ENCODE measurements at places on chromosomes 13 and 19.

- no peak for ATAC-seq
These were observed 383.7 kb downstream of the HS6ST3 start for GRCh38 chr13:96473526-96474180.

GRCh38 chr13:30866677-30867076 is 39.4 kb upstream of the MEDAG start:
- ATAC-seq: no peak

GRCh38 chr13:96540670-96541069 is 450.8 kb downstream of the HS6ST3 start:
- ATAC-seq: no peak

DNA sequence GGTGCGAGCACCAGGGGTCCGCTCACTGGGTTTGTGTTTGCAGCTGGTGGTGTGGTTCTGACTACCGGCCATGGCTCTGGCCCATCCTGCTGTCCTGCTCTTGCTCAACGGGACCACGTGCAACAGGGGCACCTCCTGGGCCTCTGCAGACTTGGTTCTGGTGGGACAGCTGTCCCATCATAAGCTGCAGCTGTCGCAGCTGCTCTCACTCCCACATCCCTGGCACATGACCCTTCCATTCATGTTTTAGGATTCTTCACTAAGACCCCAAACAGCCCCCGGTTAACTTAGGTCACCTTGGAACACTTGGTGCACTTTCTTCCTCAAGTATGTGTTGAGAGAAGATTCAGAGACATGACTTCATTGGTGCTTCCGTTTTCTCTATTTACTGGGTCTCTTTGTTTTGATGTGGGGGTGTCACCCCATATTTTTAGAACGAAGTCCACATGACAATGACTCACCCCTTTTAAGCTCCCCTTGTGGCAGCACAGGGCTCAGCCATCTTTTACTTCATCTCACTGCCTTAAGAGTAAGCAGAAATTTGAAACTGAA is 68.4 kb upstream of the ARHGEF7 start:
- no peak for ATAC-seq

DNA sequence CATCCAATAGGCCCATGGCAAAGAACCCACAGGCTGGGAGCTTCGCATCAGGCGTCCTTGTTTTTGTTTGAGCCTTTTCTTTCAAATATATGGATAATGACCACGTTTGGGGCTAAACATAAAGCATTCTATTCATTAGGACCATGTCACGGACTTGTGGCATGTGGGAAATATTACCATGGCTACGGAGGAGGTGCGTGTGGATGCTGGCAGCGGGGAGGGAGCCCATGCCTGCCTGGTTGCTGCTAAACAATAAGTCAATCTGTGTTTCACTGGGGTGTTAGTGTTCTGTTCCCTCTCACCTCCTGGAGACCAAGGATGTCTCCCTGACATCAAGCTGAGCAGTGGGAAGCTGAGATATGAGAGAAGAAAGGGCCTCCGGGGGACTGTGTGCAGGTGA is 121.1 kb downstream of the IRS2 start:
- ATAC-seq: no peak

DNA sequence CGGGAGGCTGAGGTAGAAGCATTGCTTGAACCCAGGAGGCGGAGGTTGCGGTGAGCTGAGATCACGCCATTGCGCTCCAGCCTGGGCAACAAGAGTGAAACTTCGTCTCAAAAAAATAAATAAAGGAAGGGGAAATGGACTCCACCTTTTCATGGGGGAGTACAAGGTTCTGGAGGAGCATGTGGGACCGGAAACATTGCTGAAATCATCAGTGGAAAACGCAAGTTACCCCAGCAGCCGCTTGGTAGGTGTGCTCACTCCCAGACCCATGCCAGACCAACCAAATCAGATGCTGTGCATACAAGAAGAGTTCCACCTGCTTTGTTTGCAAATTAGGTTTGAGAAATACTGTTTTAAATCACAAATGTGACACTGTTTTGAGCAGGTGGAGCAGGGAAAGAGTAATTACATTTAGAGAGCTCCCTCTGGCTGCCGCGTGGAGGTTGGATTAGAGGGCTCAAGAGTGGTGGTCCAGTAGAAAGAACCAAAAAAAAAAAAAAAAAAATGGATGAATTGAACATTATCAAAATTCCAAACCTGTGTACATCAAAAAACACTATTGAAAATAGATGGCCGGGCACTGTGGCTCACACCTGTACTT is 4.9 kb downstream of the ERICH4 start:
- no peak for ATAC-seq

DNA sequence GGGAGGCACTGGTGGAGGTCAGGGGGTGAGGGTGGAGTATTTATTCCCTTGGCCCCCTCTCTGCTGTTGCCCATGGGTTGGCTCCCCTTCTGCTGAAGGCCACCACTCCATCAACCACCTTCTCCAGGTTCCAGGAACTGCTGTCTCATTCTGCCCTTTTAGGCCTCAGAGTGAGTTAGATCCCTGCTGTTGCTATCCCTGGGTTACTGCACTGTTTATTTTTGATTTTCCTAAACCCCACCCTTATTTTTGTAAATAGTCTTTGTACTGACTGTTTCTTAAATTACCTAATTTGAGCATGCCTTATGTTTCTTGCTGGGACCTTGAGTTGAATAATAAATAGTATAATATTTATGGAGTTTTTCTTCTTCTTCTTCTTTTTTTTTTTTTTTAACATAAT is 132.8 kb downstream of the RGCC start:
- no peak for ATAC-seq

DNA sequence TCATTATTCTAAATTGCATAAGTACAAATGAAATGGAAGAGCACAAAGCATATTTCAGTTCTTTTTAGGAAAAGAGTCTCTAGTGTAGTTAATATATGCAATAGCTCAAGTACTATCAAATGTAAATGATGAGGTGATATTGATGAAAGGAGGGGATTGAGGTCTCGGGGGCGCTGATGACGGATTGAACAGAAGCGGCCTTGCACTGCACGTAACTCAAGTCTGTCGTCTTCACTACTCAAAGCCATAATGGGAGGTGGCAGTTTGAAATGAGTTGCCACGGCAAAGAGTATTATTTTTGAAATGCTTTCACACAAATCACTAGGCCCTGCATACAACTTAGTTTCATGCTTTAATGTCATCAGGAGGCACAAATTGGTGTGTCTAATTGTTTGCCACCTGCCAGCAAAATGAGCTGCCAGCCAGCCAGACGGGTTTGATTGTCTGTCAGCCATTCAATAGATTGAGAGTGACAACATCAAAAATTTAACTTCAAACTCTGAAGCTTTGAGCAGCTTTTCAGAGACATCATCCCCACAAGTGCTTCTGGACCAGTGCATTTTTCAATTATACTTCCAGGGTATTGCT is 256.6 kb downstream of the NBEA start:
- no peak for ATAC-seq

DNA sequence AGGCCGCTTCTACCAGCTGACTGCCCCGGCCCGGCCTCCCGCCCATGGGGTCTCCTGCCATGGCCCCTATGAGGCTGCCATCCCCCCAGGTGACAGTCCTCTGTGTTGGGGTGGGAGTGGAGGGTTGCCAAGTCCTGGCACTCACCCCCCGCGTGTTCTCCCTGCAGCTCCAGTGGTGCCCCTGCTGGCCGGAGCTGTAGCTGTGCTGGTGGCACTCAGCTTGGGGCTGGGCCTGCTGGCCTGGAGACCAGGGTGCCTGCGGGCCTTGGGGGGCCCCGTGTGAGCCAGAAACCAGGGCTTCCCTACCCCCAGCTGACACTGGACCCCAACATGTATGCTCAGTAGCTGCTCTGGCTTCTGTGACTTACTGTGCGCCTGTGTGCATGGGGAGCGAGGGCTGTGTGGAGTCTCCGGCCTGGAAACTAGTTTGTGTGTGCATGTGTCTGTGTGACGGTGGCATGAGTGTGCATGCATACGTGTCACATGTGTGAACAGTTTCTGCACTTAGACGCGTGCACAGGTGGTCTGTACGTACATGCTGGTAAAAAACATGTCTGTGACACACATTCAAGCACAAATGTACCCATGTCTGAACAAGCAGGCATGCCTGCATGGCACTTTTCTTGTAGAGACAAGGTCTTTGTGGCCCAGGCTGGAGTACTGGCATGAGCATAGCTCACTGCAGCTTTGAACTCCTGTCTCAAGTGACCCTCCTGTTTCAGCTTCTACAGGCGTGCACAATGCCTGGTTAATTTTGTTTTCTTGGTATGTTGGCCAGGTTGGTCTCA is 4.9 kb downstream of the ACP4 start:
- ATAC-seq: peak; percentile 11

DNA sequence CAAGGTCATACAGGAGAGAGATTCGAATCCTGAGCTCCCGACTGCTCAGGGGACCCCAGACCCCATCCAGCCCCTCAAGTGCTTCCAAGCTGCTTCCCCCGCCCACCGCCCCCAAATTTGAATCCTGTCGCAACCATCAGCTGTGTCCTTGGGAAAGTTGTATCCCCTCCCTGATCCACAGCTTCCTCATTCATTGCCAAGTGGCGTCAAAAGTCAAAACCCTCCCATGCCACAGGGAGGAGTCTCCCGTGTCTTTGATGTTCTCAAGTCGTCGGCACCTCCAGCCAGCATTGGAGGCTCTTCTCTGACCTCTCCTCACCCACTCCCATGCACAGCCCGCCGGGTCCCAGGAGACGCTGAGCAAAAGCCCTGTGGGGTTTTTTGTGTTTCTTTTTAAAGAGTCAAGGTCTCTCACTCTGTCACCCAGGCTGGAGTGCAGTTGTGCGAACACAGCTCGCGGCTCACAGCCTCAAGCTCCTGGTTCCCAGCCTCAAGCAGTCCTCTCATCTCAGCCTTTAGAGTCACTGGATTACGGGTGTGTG is 2.8 kb upstream of the IFI30 start:
- no peak for ATAC-seq

DNA sequence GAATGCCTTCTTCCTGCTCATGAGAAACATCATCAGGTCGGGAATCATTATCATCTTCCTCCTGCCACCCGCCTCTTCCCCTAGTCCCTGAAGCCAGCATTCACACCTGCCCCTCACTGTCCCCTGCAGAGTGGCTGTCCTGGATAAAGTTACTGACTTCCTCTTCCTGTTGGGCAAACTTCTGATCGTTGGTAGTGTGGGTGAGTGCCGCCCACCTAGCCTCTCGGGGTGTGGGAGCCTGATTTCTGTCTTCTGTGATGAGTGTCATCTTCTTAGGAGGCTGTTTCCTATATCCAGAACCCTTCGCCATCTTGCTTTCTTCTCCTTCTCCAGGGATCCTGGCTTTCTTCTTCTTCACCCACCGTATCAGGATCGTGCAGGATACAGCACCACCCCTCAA is 12.5 kb downstream of the SLC44A2 start:
- no peak for ATAC-seq

- ATAC-seq: peak; percentile 48
These were observed 11.0 kb downstream of the CYTH2 start for GRCh38 chr19:48480183-48480557.

DNA sequence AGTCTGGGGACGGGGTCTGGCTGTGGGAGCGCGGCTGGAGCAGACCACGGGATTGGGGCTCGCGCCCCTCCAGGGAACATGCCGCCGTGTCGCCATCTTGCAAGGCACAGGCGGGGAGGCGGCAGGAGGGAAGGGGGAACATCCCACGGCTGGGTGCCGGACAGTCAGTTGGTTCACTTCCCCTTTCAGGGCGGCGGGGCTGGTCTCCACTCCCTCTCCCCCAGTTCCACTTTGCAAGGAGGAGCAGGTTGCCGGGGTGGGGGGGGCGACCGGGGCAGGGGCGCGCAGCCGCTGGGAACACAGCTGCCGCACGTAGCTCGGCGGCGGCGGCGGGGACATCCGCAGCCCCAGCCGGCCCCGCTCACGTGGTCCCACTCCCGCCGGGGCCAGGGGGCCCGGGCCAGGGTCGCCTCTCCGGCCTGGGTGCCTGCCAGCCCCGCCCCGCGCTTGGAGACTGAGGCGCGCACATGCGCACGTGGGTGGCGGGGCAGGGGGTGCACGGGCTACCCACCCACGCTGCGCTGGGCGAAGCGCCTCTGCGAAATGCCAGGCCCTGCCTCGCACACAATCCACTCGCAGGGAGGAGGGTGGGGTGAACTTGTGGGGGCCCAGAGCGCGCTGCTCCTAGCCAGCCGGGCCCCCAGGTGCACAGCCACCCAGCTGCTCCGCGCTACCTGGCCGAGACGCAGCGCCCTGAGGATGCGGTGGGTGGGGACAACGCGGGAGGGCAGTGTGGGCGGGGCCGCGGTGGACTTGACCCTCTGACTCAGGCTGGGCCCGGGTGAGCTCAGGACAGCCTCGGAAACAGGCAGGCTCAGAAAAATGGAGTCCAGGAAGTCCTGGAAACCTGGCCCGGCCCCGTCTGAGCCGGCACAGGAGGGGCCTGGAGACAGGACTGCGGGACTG is 6.4 kb downstream of the KLF16 start:
- ATAC-seq: peak; percentile 49

DNA sequence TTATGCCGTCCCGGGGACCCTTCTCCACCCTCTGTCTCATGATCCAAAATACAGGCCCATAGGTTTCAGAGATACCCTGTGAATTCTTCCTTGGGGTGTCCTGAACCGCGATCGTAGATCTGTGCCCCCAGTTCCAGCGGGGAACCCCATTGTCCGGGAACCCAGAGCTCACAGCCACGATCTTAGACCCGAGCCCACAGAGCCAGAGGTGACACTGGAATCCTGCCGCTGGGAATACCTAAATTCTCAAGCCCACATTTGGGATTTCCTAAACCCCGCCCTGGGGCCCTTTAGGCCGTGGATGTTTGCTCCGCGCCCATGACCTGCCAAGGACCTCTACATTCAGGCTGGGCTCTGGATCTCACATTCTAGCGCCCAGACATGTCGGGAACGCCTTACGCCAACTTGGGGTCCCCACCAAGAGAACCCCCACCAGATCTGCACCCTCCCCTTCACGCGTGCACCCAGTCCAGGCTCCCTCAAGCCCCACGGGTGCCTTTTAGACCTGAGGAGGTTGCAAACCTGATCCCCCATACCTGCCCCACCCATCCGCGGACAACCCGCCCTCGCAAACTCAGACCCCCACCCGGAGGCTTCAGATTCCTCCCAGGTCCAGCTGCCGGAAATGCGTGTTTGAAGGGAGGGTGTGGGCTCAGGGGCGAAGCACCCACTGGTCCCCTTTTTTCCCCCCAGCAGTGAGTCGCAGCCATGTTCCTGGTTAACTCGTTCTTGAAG is 605 bp downstream of the CAPNS1 start:
- ATAC-seq: peak; percentile 2

DNA sequence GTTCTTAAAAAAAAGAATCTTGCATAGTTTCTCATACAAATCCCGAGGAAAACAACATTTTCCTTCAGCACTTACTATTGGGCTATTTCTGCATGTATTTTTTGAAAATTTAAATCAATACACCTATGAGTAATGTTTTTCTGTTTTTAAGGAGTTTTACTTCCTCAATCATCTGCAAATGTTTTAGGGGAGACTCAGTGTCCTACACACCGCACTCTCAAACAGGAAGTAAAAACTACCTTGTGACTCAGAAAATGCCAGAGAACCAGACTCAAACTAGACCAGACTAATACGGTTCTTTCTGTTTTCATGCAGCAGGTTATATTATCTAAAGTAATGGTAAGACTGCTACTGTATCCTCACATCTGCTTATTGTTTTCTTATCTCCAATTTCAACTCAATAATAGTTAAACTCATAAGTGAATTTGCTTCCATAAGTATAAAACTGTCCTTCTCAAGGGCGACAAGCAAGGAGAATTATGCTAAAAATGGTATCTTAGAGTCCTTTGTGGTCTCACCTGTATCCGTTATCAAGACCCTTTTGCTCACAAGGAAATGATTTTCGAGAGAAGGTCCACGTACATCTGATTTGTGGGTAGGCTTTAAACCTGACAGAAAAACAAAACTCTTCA is 52.5 kb downstream of the FLT3 start:
- peak; percentile 81 for ATAC-seq

- peak; percentile 67 for ATAC-seq
These were observed at the start of gene BICRA for GRCh38 chr19:47608969-47609905. TSS of gene BICRA (plus strand) at chr19:47609134. CDS start at chr19:47673575, 64,441 bp downstream.
